Stimulated activated CD8-positive, alpha-beta memory T cell treated with anti-CD3 and anti-CD28 coated beads, Interleukin-4, amount 100 ng/mL, for 1 hour (primary cell): ENCODE measurements at places on chromosomes 1 and 21.

DNA sequence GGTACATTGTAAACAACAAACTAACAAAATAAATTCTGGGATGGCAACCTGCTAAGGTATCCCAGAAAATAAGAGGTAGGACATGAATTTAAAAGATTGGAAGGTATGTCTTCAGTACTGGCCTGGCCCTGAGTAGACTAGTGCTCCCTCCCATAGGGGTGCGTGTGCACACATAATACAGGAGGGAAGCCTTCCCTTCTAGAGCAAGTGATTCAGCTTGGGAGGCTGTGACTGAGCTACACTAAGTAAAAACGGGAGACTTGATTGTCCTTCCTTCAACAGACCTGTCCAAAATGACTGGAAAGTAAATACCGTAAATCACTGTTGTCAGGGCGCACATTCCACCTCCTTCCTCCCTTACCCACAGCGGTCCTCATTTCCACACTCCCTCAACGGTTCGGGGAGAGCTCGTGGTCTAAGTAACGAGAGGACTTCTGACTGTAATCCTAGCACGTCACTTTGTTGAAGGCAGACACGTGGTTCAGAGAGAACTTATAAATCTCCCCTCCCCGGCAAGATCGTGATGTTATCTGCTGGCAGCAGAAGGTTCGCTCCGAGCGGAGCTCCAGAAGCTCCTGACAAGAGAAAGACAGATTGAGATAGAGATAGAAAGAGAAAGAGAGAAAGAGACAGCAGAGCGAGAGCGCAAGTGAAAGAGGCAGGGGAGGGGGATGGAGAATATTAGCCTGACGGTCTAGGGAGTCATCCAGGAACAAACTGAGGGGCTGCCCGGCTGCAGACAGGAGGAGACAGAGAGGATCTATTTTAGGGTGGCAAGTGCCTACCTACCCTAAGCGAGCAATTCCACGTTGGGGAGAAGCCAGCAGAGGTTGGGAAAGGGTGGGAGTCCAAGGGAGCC is at the start of gene TGFB2:
Gene TGFB2 (plus strand): TSS at position 523 of the 859 bp plus-strand sequence. CDS start 1,366 bp downstream, outside the sequence.
- no peak for DNase-seq

DNA sequence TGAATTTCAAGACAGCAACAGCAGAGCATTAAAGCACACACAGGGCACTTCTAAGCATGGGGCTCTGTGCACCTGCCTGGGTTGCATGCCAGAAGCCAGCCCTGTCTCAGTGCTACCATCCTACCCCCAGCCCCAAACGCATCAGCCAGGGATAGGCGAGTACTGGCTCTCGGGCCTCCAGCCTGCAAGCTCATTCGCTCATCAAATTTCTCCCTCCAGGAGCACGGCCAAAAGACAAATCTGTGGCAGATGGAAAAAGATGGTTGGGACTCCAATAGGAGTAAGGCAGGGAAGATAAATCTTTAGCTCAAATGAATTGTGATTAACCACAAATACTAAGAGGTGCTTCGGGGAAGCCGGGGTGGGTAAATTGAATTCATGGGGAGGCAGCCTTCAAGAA is 189.6 kb downstream of the KAZN start:
- DNase-seq = no peak

- no peak for DNase-seq
Observed at GRCh38 chr1:20355828-20356735, 65.4 kb downstream of the VWA5B1 start.

DNA sequence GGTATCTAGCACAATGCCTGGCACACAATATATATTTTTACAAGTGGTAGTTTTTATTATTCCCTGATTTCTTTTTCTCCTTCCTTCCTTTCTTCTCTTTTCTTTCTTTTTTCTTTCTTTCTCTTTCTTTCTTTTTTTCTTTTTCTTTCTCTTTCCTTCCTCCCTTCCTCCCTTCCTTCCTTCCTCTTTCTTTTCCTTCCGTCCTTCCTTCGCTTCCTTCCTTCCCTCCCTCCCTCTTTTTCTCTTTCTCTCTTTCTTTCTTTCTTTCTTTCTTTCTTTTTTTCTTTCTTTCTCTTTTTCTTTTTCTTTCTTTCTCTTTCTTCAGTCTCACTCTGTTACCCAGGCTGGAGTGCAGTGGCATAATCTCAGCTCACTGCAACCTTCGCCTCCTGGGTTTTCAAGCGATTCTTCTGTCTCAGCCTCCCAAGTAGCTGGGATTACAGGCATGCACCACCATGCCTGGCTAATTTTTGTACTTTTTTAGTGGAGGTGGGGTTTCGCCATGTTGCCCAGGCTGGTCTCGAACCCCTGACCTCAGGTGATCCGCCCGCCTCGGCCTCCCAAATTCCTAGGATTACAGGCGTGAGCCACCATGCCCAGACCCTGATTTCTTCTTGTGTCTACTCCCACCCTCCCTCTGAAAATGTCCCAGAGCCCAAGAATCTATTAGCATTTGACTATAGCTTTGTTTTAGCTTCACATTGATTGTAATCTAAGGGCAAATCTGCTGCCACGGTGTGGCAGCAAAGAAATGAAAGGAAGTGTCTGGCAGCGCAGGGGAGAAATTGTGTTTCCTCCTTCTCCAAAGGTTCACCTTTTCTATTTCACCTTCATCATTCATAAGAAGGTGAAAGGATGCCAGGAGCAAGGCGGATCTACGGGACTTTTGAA is 19.9 kb upstream of the ABCB10 start:
- DNase-seq = no peak

GRCh38 chr1:200150721-200151120 is 123.2 kb downstream of the NR5A2 start:
- no peak for DNase-seq

- no peak for DNase-seq
Observed at GRCh38 chr1:80769208-80769750, 1031.5 kb upstream of the ADGRL2 start.

DNA sequence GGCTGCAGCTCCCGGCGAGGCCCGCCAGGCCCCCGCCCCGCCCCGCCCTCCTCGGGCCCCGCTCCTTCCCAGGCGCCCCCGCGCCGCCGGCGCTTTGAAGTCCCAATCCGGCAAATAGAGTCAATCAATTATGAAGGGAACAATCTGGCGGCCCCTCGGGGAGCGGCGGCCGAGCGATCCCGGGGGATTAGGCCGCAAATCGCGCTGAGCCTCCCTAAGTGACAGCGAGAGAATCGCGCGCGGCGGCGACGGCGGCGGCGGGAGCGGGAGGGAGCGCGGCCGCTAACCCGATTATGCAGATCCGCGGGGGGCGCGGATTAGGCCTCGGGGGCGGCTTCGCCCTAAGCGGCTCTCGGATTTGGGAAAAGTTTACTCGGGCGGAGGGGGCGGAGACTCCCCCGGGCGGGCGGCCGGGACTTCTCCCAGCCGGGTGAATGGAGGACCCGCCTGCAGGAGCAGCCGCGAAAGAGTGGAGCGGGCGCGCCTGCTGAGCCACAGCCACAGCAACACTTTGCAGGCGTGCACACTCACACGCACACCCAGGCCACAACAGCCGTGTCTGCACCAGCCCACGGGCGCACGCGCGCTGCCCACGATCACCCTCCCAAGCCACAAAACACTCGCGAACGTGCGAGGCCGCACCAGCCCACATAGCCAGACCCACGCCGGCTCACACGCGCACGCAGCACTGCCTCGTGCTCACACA is 23.0 kb upstream of the DMBX1 start:
- no peak for DNase-seq

DNA sequence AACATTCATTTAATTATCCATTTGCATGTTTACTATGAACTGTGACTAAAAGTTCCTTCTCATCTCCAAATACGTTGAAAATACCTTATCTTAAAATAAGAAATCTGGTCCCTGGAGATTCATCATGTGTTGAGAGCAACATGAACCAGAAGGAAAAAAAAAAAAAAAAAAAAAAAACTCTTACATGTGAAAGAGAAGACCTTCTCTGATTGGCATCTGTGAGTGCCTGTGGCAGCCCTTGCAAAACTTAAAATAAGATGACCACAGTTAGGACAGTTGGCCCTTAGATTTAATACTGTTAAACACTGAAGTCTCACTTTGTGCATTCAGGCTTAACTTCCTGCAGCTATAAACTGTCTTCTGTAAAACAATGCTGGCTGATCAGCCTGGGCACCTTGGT is 1395.2 kb upstream of the ADGRL4 start:
- no peak for DNase-seq

GRCh38 chr1:191695865-191696264 is 462.4 kb upstream of the RGS18 start:
- no peak for DNase-seq

DNA sequence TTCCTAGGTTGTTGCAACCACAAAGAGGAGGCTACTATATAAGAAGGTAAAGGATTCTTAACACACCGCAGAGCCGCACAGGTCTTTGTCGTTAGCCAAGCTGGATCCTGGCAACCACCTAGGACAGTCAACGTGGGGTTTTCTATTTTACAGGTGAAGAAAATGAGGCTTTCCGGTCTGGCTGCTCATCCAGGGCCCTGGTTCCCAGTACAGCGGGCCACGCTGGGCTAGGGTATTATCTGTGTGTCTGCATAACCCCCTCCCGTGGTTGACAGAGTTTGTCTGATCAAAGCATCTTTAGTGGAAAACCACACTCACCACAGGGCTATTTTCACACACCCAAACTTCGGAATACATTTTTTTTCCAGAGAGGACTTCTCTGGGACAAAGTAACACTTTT is 39.0 kb upstream of the PDE9A start:
- no peak for DNase-seq

DNA sequence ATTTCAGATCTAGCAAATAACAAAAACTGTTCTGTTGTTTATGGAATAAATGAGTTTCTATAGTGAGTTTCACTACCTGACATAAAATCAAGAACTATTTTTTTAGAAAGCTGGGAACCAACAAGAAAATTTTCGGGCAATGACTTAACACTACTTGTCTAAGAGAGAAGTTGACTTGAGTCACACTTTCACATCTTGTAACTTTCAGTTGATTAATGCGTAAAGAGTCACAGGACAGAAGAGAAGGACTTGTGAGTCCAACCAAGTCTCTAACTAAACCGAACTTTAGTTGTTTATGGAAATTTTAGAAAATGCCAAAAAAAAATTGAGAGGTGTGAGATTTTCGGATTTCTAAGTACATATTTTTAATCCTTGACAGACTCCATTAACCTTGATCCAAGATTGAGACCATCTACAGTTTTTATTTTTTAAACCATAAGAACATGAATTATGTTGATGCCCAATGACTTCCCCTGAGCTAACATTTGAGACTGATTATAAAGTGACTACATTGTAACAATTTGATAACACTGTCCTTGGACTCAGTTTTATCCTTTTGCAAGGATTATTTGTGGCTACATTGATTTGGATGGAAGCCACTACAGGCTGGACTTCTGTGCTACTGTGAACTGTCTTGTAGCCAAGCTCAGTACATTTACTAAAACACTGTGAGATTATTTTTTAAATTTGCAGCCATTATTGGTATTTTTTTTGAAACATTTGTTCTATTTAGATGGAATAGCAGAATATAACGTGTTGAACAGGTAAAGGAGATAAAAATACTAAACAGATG is 284.0 kb downstream of the PTPRC start:
- DNase-seq = no peak

- DNase-seq = no peak
Observed at GRCh38 chr1:12475101-12475500, 142.9 kb downstream of the DHRS3 start.

- DNase-seq = no peak
Observed at GRCh38 chr1:54811066-54811465, 9.9 kb upstream of the TTC22 start.

GRCh38 chr1:1956101-1956500 is 37.0 kb upstream of the TMEM52 start:
- DNase-seq = no peak

DNA sequence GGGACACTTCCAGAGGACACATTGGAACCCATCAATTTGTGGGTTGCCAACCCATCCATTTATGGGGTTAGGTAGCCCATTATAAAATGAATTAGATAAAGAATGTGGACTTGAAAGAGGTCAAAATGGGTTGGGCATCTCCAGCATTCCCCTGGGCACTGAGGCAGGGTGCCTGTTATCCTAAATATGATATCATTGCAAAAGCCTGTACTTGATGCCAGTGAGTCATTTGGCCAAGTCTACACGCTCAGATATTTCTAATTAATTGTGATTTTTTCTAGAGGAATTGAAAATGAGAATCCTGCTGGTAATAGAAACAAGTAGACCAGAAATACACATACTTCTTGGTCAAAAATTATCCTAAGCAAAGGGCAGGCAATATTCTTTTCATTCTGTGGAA is 21.9 kb upstream of the NBL1 start:
- no peak for DNase-seq

- no peak for DNase-seq
Observed at GRCh38 chr1:150549496-150550221, 451 bp downstream of the ADAMTSL4 start.

GRCh38 chr1:109616391-109616790 is 3.0 kb downstream of the GNAT2 start:
- DNase-seq = no peak

DNA sequence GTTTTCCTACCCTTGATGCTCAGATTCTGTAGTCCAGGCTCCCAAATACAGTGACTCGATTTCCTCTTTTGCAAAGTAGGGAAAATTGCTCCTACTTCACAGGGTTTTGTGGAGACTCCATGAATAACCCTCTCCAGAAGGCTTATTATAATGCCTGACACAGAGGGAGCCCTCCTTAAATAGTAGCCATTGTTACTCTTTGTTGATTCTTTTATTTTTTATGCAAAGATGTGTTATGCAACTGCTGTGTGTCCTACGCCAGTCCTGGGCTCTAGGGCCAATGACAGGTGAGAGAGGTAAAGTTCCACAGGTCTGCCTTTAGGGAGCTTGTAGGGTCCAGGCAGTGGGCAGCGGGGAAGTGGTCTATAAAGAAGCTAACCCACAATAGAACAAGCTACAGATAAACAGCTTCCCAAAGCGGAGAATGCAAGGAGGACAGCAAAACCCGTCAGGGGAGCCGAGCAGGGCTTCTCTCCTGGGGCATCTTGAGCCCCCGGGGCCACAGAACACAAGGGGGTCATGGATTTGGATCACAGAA is 1.5 kb downstream of the AADACL3 start:
- no peak for DNase-seq

DNA sequence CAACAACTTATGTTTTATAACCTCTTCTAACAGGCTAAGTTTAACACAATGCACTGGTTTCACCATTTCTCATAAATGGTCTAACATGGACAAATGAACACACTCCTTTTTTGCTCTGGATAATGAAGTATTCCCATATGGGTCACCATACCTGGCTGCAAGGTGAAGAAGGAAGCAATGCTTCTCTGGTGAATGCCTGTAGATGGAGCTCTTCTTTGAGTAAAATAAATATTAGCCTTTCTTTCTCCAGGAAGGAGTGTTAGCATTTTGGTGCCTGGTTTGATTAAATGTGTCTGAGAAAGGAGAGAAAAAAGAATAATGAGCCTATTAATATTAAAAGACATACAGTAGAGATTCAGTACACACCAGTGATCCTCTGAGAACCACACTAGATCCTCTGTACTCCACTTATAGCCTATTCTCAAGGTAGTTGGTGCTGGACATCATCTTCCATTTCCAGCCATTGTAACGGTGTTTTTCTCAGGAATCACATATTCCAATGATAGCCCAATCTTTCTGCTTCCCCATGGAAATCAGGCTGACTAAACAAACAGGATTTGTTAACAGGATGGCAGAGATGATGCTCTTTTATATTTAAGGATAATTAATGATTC is 17.6 kb downstream of the MTFR1L start:
- DNase-seq = no peak

- no peak for DNase-seq
Observed at GRCh38 chr1:160346958-160347357, 3.8 kb downstream of the NCSTN start.
